ENCODE measurements at places on chromosomes 3 and 15. TPM values are rescaled to one million over a fixed set of nuclear protein-coding genes. Genes with fewer than 3 reads are reported as not detected.

DNA sequence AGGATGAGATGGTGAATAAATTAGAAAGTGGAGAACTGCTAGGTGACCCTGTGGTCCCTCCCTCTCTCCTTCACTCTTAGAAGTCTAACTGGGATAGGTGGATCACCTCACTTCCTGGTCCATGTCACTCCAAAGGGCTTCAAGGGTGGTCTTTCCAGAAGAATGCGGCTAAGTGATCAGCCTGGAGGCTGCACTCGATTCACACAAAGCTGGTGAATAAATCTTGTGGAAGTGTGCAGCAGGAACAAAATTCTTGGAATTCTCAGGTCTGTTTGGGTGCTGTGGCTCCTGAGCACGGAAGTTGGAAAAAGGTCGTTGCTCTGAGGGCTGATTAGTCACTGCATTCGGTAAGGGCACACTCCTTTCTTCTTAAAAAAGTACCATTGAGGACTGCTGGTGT, 46.3 kb downstream of the GASK1A start:
- DNase-seq, result no peak

DNA sequence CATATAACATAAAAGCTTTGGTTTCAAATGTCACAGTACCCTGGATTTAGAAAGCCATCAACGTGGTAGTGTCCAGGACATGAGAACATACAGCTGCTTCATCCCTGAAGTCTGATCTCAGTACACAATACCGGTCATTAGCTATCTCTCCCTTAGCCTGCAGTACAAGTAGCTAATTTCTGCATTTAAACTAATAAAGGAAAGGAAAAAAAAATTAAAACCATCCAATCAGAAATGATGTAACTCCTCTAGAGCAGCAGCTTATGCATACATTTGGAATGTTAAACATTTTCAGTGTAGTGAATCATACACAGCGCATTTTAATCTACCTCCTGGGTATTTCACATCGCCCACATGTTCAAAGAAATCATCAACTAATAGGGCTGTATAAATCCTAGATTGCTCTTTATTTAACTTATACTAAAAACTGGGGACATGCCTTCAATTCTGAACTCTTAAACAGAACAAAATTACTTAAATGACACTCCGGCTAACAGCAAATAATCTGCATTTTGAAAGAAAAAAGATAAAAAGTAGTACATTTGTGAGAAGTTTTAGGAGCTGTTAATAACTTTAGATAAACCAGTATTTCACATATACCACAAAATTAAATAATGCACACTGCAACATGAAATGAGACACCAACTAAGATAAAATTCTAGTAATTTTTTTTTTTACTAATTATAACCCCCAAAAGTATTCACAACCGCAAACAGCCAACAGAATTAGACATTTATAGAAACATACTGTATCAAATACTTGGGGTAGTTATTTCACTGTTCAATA, 3.7 kb downstream of the IGF2BP2 start:
- no peak for DNase-seq

DNA sequence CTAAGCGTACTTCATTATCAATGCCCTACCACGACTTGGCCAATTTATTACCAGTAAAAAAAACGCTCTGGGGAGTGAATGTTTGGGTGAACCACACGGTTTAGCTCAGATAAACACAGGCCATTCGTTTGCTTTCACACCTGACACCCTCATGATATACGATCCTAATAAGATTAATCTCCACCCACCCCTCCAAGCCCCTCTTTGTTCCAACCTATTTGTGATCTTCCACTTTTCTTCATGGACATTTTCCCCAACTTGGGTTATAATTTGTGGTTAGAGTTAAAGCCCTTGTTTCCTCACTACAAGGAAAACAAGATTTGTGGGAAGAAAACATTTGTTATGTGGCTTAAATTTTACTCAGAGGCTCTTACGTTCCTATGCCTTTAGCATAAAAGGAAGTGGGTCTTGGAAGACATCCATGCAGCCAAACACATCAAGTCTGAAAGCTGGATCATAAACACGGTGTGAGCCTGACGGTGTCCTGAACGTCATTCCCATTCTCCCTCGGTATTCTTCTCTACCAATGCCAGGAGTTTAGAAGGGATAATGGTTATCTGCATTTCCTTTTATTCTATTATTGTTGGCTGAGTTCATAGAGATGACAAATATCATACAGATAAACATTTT, 518.9 kb downstream of the NR2F2 start:
- DNase-seq, result no peak

- no peak for DNase-seq
These were observed 57.9 kb upstream of the SAMMSON start for GRCh38 chr3:69941439-69942176.

DNA sequence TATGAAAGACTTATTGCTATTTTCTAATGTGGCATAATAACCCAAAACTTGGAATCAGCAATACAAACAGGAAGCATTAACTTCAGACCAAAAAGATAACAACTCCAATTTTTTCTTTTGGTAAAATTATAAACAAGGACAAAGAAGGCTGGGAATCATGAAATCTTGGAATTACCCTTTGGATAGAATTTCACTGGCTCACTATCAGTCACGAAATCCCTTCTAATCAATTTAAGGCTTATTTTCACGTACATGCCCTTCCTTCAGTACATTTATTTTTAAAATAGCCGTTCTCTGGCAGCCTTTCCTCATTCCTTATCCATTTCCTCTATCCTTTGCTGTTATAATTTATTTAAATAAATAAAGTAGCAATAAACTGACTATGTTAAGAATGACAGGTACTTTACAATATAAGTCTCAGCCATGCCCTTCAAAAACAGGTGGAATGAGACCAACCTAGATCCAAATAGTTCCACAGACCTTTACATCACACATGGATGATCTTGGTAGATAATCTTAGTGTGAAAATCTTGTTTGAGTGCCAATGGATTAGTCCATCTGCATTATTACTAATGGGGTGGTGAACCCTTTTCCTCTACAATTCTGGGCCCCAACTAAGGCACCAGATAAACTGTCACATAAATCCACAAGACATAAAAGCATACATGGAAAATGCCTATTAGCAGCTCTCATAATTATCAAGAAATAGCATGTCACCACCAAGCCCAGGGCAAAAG, 38.9 kb downstream of the ABI3BP start:
- no peak for DNase-seq

- no peak for DNase-seq
These were observed 480.5 kb upstream of the PROK2 start for GRCh38 chr3:72265256-72266015.

DNA sequence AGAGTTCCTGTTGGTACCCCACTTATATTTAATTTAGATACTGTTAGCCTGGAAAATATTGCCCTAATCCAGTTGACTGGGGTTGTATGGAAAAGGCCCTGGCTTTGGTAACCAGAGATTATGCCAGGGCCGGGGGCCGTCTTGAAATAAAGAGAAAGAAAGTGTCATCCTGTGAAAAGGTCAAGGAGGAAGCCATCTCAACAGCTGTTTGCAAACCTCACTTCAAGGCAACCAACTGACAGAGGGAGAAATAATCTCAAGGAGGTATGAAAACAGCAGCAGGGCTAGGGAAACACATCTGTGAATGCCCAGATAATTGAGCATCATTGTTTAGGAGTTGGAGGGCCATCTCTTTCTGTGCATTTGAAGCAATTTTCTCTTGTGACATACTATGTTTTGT, 190.8 kb downstream of the SUCLG2 start:
- DNase-seq, result no peak

DNA sequence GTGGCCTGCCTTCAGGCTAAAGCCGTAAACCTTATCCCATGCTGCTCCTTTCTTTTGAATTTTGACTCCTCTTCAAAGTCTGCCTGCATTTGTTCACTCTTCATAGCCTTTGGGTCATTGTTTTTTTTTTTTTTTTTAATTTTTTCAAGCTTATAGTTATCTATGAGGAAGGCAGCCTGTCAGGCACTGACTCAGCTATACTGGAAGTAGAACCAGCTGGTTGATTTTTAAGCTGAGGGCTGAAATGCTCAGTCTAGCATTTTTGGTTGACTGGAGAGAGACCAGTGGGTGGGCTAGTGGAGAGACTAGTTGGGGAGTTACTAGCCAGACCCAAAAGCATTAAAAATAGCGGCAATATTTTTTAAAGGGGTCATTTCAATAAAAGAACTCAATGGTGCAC, 44.1 kb downstream of the C3orf20 start:
- peak; percentile 16 for DNase-seq

GRCh38 chr3:57617739-57618138, 20.6 kb upstream of the ARF4 start:
- DNase-seq, result no peak

DNA sequence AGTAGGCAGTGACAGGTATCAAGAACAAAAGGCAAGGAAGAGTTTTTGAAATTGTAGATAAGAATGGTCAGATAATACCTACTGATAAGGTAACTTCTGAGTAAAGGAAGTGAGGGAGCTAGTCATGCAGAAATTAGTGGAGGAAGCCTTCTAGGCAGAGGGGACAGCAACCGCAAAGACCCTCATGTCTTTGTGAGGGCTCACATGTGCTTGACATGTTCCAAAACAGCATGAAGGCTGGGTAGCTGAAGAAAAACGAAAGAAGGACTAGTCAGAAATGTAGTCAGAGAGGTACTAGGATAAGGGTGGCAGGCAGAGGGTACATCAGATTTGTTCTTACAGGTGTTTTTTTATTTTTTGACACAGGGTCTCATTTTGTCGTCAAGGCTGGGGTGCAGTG, 5.3 kb downstream of the SIN3A start:
- DNase-seq, result peak; percentile 69

DNA sequence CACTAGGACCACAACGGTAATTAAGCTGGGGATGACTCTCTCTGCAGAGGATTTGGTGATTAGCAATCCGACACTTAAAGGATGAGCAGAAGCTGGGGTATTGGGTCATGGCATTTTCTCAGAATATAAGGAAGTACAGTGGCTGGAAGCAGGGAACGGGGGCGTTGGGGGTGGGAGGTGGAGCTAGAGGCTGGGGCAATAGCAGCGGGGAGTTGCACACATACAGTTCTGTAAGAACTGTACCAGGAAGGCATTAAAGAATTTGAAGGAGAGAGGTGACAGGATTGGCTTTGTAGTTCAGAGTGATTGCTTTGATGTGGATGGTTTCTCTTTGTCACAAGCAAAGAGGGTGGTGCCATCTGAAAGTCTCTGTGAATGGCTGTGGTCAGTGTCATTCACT, 28.2 kb downstream of the PSMD6 start:
- no peak for DNase-seq

GRCh38 chr3:78820542-78820941, 947.3 kb downstream of the ROBO1 start:
- no peak for DNase-seq

DNA sequence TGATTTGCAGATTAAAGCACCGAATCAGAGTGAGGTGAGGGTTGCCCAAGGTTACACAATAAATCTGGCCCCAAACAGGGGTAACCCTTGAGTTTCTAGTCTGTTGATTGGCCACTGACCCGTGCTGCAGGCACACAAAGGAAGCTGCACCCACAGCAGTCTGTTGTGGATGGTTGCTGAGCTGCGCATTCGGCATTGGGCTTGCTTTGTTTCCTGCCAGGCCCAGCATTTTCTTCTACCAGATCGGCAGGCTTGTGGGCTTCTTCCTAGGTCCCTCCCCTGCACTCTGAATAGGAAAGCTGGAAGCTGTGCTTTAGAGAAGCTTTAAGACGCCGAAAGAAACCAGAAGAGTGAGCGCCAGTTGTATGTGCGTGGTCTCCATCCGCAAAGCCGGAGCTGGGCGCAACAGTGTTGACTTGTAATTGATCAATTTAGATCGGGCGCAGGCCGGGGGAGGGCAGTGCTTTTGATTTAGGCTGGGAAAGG, 12.1 kb downstream of the B3GNT5 start:
- peak; percentile 69 for DNase-seq

DNA sequence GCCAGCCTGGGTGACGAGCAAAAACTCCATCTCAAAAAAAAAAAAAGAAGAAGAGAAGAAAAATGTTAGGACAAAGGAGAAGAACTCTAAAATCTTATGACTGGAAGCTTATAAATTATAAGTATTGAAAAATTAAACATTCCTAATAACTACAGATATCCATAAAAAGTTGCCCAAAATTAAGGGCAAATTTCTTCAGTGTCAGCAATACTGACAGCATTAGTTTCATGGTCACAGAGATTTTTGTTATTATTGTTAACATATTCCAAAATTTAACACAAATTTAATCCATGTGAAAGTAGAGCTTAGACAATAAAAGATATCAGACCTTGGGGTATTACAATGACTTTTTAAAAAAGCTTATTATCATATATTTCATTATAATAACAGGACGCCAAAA, 74.1 kb downstream of the NR2F2 start:
- no peak for DNase-seq

GRCh38 chr3:79651536-79652065, 116.2 kb downstream of the ROBO1 start:
- DNase-seq, result no peak

DNA sequence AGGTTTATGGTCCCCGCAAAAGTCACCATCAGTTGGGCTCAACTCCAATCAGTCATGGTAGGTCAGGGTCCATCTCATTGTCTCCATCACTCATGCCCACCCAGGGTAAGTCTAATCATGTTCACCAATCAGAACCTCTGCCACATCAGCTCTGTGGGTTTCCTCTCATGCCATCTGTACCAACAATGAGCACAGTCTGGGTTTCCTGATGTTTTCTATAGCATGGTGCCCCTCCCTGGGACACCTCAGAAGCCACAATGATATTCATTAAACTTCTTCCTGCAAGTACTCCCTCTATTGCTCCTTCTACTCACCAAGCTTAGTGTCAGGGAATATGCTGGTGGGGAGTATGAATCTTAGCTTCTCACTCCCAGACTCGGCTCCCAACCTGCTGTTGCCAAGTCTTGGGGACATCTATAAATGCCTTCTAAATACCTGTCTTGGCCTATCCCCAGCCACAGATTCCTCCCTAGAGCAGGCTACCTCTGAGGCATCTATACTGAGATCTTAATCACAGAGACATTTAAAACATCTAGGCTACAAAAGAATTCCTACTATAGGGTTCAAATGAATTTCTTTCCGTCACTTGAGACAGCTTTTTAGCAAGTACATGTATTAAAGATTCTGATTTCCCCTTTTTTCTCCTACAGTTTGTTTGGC, 5.0 kb upstream of the CCR2 start:
- DNase-seq, result no peak

- DNase-seq, result no peak
These were observed 40.0 kb upstream of the TEX9 start for GRCh38 chr15:56325186-56325585.

GRCh38 chr3:27615555-27615954, 106.6 kb downstream of the EOMES start:
- no peak for DNase-seq

GRCh38 chr15:39801641-39802309, 19.1 kb upstream of the FSIP1 start:
- DNase-seq, result peak; percentile 67

GRCh38 chr3:171770689-171771620, 39.3 kb downstream of the PLD1 start:
- no peak for DNase-seq

The SHC4 gene
- total RNA-seq, result 21.2 TPM

The WDR93 gene
- not detected for total RNA-seq

The KBTBD13 gene
- not detected for total RNA-seq

The ERICH6 gene
- not detected for total RNA-seq

The SPSB4 gene
- 0.07 TPM for total RNA-seq

The SLC6A11 gene
- not detected for total RNA-seq

Measured in activated CD4-positive, alpha-beta T cell treated with anti-CD3 and anti-CD28 coated beads, Interleukin-2, amount 10 ng/mL, durations not matched to agents 24 days and 14 days (primary cell).